ENCODE measurements at places on chromosomes 2 and 18. TPM values are rescaled to one million over a fixed set of nuclear protein-coding genes. Genes with fewer than 3 reads are reported as not detected.

CCDC142 gene
- total RNA-seq = 26.2 TPM

ALPP gene
- not detected for total RNA-seq

RBM44 gene
- total RNA-seq = 0.69 TPM

ASNSD1 gene
- total RNA-seq = 37.5 TPM

CDH2 gene
- 45.0 TPM for total RNA-seq

EIF2AK3 gene
- total RNA-seq = 24.3 TPM

CXCR1 gene
- not detected for total RNA-seq

GRCh38 chr18:62852851-62853250 is 137.5 kb downstream of the PHLPP1 start:
- peaks cover 2% of the 10 kb centered on the region for H3K4me1 ChIP-seq
- no peak overlapping the region for H3K27ac ChIP-seq
- DNase-seq = no peak
- H3K36me3 ChIP-seq = no peaks in the 10 kb centered on the region
- no peak overlapping the region for H3K4me3 ChIP-seq

DNA sequence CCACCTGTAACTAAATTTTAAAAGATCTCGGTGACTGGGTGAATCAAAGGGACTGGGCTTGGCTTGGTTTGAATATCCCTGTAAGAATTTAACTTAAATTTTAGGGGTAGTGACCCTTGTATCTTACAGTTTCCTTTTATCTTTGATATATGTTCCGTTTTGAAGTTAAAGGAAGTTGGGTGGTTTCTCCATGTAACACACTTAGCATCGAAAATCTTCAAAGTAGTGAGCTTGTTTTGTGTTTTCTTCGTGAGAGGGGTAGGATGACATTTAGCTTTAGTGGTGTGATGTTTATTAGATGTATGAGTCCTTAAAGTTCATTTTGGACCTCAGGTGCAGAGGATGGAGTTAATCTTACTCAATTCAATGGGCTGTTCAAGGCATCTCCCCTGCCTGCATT is 1.6 kb downstream of the WDR7 start:
- no peak for DNase-seq
- H3K27ac ChIP-seq = no peak overlapping the region
- H3K4me3 ChIP-seq = no peak overlapping the region
- peaks cover 3% of the 10 kb centered on the region for H3K36me3 ChIP-seq

DNA sequence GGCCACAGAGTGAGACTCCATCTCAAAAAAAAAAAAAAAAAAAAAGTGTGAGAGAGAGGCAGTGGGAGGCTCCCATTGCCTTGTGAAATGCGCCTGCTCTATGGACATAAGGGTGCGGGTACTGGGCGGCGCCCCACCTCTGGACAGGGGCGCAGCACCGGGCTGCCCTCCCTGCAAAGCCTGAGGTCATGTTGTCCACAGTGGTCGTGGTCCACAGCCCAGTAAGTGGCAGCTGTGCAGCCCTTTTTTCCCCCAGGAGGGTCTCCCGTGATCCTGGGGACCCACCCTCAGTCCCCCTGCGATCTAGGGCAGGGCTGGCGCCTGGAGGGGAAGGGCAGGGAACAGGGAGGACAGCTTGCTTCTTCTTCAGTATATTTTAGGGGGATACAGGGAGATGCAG is 37.8 kb downstream of the LPIN1 start:
- H3K4me1 ChIP-seq = no peaks in the 10 kb centered on the region
- no peak overlapping the region for H3K27ac ChIP-seq
- DNase-seq = no peak
- no peak overlapping the region for H3K4me3 ChIP-seq

DNA sequence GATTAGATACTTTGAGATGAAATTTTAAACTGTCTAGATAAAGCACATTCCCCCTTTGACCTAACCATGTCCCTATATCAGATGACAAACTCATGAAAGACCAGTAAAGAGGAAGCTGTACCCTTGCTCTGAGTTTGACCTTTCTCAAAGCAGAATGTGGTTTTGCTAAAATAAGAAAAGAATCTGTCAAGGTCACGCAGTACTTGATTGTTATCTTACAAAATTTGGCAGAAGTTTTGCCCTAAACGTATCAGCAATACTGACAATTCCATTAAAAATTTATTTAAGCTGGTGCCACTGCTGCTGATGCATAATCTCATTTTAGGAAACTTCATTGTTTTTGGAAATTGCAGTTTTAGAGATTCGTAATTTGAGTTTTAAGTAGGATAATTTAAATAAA is 31.2 kb upstream of the GALM start:
- no peaks in the 10 kb centered on the region for H3K27me3 ChIP-seq
- no peak overlapping the region for H3K4me3 ChIP-seq
- H3K36me3 ChIP-seq = no peaks in the 10 kb centered on the region
- peaks cover 14% of the 10 kb centered on the region for H3K4me1 ChIP-seq

DNA sequence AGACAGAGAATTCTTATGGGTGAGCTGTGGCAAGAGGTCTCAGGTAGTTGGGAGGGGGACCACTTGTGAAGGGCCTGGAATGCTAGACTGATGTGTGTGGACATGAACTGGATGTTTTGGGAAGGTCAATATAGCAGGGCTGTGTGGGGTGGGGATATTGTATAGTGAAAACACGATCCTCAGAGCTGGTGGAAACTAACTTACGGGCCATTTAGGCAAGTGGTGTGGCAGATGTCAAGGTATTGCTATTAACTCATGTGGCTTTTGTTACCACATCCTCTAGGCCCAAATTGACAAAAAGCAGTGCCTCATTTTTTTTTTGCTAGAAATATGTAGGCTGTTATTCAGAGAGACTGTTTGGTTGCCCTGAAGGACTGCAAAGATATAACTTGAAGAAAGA is 8.0 kb upstream of the GALNT1 start:
- H3K27ac ChIP-seq = no peak overlapping the region
- no peaks in the 10 kb centered on the region for H3K4me1 ChIP-seq
- no peaks in the 10 kb centered on the region for H3K36me3 ChIP-seq
- DNase-seq = no peak
- H3K27me3 ChIP-seq = no peaks in the 10 kb centered on the region

DNA sequence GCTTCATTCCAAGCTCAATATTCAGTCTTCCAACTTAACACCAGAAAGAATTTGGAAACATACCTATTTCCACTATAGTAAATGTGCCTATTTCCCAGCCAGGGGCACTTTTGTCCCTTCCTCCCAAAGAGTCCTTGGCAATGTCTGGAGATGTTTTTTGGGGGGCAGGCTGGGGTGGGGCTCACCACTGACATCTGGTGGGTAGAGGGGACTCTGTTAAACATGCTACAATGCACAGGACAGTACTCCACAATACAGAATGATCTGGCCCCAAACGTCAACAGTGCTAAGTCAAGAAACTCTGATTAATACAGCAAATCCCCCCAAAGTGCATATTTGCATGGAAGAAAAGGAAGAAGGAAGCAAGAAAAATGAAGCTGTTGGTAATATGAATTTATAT is 61.7 kb downstream of the SMIM21 start:
- H3K4me1 ChIP-seq = peaks cover 5% of the 10 kb centered on the region
- no peaks in the 10 kb centered on the region for H3K27me3 ChIP-seq
- no peak overlapping the region for H3K27ac ChIP-seq
- no peaks in the 10 kb centered on the region for H3K36me3 ChIP-seq
- no peak for DNase-seq

DNA sequence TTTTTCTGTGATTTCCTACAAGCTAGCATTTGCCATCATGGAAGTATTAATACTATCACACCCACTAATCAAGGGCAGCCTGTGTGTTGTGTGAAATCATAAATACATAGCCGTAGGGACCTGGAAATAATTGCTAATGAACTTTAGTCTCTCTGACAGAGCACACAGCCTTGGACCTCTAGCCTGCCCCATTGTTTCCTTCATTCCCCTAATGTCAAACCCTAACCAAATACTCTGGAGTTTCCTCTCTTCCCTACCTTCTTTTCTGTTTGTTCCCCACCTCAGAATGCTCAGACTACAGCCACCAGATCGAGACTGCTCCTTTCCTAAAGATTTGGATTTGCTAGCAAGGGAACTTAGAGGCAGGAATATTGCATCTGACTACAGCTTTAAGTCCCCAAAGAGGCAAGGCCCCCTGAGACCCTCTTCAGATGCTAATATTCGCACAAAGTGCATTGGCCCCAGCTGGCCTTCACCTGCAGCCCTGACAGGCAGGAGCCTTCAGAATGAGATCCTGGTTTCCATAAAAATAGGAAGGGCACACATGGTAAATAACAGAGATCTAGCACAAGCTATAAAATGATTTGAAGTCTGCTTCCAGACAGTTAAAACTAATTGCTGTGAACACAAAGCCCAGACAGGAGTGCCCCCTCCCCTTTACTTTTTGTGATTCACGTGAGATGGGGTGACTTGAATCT is 279.2 kb upstream of the DCC start:
- H3K27ac ChIP-seq = no peak overlapping the region
- peaks cover 1% of the 10 kb centered on the region for H3K27me3 ChIP-seq
- no peak overlapping the region for H3K4me3 ChIP-seq
- no peak for DNase-seq
- H3K36me3 ChIP-seq = no peaks in the 10 kb centered on the region

- H3K4me3 ChIP-seq = no peak overlapping the region
- no peak for DNase-seq
- H3K27ac ChIP-seq = no peak overlapping the region
- H3K27me3 ChIP-seq = no peaks in the 10 kb centered on the region
Measured at GRCh38 chr18:30675493-30675892, 367.0 kb downstream of the DSC3 start.

- no peak overlapping the region for H3K27ac ChIP-seq
- DNase-seq = no peak
- peaks cover 77% of the 10 kb centered on the region for H3K27me3 ChIP-seq
- no peak overlapping the region for H3K4me3 ChIP-seq
Measured at GRCh38 chr18:916562-916961, 11.9 kb downstream of the ADCYAP1 start.

Data from mesothelial cell of epicardium (in vitro differentiated cells).